ENCODE measurements at places on chromosomes 7 and 10. TPM values are rescaled to one million over a fixed set of nuclear protein-coding genes. Genes with fewer than 3 reads are reported as not detected.

Gene CDK14
- 52.3 TPM for total RNA-seq

Gene ZNF853
- total RNA-seq = 8.2 TPM

Gene SVIL
- total RNA-seq = 25.1 TPM

DNA sequence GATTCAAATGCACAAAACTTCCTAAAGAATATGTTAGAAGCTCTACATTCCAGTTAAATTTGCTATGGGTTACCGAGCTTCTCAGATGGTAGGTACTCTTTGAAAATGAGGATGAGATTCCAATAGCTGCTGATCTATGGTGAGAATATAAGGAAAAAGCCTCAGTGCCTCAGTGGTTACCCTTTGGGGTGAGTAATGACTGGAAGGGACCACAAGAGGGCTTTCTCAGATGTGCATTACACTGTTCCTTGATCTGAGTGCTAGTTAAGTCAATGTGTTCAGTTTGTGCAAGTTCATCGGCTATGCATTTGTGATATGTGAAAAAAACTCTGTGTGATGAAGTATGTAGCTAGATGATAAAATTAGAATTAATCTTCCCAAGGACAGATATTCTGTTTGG, 3.5 kb downstream of the NRCAM start:
- DNase-seq = peak; percentile 57

DNA sequence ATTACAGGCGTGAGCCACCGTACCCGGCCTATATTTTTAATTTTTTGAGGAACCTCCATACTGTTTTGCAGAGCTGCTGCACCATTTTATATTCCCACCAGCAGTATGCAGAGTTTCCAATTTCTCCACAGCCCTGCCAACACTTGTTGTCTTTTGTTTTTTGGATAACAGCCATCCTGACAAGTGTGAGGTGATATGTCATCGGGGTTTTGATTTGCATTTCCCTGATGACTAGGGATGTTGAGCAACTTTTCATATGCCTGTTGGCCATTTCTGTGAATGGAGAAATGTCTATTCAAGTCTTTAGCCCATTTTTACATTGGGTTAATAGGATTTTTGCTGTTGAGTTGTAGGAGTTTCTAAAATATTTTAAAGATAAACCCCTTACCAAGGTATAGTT, 22.2 kb downstream of the ENTPD7 start:
- DNase-seq = no peak

DNA sequence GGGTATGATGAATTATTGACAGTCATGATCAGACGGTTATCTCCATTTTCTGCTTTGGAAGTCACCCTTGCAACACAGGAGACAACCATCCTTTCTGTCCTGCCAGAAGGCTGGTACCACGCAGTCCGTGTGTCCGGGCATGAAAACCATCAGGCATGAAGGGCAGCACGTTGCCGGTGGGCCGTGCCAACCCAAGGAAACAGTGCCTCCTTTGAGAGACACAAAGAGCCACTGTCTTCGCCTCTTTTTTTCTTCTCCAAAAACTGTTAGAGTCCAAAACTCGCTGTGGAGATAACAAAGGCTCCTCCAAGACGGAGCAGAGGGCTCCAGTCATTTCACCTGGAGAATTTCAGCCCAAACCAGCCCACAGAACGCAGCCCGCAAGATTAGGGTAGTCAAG, 60.4 kb upstream of the ARHGAP21 start:
- DNase-seq = no peak

DNA sequence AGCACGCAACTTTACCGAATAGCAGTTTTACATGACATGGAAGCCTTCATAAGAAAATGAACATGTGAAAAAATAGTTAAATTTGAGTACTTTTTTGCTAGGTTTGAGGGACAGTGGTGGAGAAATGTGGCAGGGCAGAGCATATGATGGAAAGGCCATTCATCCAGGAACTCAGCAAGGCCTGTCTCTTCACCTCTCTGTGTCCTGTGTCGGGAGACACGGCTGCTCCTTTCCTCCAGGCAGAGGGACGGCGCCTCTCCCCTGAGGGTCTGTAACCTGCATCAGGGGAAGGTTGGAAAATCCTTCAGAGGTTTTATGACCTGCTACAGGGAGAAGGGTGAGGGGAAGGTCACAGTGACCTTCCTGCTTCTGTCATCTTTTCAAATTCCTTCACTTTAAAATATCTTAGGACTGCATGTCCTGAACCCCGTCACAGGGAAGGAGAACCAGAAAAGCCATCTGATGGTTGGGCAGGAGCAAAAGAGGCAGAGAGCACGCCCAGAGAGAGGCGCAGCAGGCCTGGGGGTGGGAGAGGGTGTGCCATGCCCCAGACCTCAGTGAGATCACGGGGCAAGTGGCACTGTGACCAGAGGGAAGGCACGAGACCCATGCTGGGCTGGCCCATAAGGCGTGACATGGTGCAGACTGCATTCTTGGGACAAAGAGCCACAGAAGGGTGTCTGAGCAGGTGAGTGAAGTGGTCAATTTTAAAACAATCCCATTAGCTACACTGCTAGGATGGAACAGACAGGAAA, 44.0 kb downstream of the GSDME start:
- no peak for DNase-seq

- DNase-seq = peak; percentile 84
Measured at GRCh38 chr10:9342885-9343570, 1288.5 kb downstream of the GATA3 start.

- no peak for DNase-seq
Measured at GRCh38 chr10:69456880-69457693, 5.8 kb downstream of the TSPAN15 start.

- no peak for DNase-seq
Measured at GRCh38 chr10:124646483-124647352, 97.5 kb downstream of the FAM53B start.

- no peak for DNase-seq
Measured at GRCh38 chr7:111370002-111370401, 192.3 kb downstream of the IMMP2L start.

- no peak for DNase-seq
Measured at GRCh38 chr10:33153251-33153967, 181.1 kb downstream of the NRP1 start.

DNA sequence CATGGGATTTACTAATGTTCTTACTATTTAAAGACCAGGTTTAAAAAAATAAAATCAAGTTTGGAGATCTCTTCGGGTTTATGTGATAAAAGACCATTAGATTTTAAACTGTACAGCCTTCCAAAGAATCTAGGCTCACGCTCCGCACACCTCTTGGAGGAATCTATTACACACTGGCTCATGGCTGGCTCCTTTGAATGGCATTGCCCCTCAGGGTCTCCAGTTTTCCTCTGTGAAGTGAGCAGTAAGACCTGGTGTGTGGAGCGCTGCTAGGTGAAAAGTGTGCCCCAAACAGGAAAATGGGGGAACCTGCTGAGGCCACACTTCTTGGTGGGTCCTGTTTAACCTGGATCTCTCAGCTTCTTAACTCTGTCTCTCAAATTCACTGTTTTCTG, 142.3 kb downstream of the KAT6B start:
- DNase-seq = no peak

DNA sequence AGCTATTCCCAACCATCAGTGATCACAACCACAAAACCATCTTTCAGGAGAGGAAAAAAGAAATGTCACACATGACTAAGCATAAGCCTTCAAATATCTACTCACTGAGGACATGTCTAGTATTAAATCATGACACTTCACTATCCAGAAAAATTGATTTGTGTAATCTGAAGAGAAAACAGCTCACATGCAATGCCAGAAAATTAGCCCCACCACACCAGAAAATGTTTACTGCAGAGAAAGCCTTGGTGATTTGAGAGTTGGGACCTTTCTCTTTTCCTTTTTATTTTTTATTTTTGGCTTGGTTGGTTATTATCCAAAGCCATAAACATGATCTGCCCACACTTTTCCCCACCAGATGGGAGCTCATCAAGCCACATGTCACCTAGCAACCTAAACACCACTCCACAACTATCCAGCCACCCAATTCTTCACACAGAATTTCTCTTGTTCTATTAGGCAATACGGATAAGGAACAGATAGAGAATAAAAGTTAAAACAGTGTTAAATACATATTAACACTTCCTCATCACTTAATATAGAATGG, 3.1 kb downstream of the PARD3 start:
- no peak for DNase-seq

DNA sequence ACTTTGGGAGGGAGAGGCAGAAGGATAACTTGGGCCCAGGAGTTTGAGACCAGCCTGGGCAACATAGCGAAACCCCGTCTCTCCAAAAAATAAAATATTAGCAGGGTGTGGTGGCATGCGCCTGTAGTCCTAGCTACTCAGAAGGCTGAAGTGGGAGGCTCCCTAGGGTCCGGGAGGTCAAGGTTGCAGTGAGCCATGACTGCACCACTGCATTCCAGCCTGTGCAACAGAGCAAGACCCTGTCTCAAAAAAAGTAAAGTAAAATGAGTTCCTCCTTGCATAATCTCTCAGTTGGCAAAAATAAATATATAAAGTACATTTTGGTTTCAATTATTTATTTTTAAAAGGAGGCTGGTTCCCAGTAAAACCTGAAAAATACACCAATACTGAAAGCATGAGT, 11.8 kb downstream of the NANOS1 start:
- DNase-seq = no peak

DNA sequence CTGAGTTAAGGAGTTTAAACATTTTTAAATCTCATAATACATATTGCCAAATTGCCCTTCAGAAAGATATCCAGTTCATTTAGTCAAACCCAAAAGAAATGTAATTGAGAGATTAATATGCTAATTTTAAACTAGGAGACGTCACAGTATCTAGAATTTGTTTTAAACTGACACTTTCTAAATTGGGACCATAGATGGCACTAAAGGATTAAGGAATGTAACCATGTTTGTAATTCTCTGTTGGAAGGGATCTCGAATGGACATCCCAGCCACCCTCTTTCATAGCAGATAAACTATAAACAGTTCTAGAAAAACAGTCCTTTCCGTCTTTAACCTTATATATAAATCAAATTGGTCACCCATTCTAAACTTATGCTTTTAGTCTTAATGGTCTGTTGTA, 30.0 kb upstream of the SAMD9L start:
- no peak for DNase-seq

Measured in neural progenitor cell (in vitro differentiated cells).